ENCODE measurements at places on chromosomes 16 and 17.

GRCh38 chr16:82061861-82062525, 26.9 kb downstream of the HSD17B2 start:
- no peak for DNase-seq

GRCh38 chr17:75176625-75177024, 6.1 kb downstream of the SUMO2 start:
- DNase-seq, result no peak

DNA sequence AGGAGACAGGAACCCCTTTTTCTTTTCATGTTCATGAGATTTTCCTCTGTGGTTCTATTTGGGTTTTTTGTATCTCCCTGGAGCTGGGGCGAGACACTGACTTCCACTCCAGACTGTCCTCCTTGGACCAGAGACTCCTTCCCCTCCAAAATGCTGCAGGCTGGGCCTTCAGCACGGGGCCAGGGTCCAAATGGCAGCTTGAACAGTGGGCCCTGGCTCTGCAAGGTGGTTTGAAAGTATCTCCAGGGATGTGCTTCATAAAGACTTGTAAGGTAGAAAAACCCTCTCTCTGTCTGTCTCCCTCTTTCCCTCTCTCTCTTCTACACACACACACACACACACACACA, 236.1 kb downstream of the ZNF423 start:
- no peak for DNase-seq

DNA sequence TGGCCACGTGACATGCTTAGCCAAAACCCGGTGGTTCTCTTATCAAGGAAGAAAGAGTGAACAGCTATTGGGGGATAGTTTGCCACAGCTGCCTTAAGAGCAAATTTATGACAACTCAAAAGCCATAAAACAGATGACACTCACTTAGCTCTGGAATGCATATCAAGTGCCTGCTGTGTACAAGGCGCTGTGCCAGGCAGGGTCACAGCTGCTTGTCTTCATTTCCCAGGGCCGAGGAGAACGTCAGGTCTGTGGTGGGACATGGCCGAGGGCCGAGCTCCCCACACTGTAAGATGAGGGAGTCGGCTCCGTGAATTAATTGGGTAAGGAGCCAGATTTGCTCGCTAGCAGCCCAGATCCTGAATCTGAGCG, 14.0 kb downstream of the EEF2K start:
- DNase-seq, result peak; percentile 35

- DNase-seq, result no peak
Measured at GRCh38 chr16:88820385-88821025, 8.8 kb upstream of the APRT start.

GRCh38 chr16:66566051-66566901, at the start of gene CMTM1:
Gene CMTM1, plus strand, starts transcription at chr16:66566439. Its CDS starts 75 bp downstream, at chr16:66566514.
- DNase-seq, result no peak

- no peak for DNase-seq
Measured at GRCh38 chr17:50640686-50641351, 6.1 kb downstream of the ABCC3 start.

DNA sequence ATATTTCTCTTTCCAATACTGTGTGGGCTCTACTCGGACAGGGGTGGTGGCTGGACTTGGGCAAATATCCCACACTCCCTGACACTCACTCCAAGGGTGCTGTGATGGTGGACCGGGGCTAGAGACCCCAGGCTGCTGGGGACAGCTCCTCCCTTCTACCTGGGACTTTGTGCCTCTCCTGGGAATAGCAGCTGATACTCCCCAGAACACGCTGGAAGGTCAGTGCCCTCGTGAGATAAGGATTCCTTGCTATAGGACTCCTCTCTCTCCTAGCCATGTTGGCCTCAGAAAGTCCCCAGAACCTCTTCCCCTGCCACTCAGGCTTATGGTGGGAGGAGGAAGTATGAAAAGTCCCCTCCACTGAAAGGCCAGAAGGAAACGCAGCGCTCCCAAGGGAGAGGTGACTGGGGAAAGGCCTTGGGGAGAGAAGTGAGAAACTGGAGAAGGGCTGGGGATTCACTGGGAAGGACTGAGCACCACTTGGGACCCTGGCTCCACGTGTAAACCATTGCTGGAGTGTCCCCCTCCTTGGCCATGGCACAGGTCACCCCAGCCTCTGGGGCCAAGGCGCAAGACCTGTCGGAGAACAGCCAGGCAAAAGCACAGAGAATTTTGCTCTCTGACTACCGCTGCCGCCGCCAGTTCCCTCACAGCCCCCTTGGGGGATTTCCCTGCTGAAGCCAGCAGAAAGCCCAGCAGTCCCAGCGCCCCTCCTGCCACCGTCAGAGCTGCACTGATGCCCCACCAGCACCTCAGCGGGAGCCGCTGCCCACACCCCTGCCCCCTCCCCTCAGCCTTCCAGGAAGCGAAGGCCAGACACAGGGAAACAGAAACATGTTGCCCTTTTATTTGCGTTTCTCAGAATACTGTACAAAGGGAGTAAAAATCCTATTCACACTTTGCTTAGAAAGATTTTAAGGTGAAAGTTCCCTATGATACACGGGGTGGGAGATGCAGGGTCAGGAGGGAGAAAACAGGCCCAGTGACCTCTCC, 2.1 kb upstream of the GSDMB start:
- no peak for DNase-seq

DNA sequence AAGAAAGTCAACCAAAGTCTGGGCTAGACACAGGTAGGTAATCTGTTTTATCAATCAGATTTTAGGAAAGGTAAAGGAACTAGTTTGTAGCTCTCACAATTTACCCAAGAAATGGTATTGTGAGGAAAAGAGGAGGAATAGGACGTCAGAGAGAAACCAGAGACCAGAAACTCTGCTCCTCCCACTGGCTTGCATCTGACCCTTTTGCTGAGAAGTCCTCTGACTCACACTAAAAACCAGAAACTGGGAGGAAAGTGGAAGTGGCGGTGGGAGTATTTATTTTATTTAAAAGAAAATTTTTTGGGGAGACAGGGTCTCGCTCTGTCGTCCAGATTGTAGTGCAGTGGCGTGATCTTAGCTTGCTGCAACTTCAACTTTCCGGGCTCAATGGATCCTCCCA, 38.0 kb upstream of the MNT start:
- peak; percentile 26 for DNase-seq

DNA sequence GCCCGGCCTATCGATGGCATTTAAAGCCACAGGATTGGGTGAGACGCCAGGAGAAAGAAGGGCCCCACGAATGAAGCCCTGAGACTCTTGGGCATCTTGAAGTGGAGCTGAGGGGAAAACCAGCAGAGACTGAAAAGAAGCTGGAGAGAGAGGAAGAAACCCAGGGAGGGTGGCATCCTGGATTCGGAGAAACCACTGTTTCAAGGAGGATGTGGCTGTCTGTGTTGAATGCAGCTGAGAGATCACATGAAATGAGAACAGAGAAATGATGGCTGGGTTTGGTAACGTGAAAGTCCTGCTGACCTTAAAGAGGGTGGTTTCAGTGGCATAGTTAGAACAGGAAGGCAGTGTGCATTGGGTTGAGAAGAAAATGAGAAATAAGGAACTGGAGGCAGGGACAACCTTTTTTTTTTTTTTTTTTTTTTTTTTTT, 3.8 kb downstream of the TNFSF12 start:
- DNase-seq, result no peak

DNA sequence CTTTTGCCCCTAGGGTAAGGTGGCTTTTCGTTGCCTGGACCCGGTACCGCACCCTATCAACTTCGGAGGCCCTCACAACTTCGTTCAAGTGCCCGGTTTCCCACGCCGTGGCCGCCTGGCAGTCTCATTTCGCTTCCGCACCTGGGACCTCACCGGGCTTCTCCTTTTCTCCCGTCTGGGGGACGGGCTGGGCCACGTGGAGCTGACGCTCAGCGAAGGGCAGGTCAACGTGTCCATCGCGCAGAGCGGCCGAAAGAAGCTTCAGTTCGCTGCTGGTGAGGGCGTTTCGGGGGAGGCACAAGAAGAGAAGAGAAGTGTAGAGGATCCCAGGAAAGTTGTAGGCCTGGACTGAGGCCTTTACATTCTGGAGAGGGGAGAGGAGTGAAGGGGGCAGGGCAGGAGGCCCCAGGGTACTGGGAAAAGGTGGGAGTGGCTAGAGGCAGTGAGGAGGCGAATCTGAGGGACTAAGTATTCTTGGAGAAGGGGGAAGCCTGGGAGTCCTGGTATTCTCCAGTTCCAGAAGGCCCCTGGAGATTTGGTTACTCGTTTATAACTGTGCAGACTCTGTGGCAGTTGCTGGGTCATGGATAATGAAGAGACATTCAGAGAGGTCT, 5.5 kb downstream of the CNTNAP1 start:
- no peak for DNase-seq

- DNase-seq, result no peak
Measured at GRCh38 chr17:38844261-38844757, 9.2 kb downstream of the RPL23 start.

DNA sequence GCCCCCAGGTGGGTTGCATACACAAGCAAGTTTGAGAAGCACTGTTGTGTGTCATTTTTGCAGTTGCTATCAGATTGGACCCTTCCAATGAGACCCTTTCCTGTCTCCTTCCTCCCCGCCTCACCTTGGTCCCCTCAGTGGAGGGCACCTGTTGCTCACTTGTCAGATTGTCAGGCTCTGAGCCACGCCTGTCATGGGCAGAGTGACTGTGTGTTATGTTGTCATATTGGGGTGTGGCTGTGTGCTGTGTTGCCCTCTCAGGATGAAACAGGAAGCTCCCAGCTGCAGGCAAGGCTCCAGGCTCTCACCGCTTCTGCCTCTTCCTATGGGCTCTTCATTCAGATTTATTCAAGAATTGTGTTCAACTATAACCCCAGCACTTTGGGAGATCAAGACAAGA, 302.9 kb downstream of the CPPED1 start:
- DNase-seq, result no peak

DNA sequence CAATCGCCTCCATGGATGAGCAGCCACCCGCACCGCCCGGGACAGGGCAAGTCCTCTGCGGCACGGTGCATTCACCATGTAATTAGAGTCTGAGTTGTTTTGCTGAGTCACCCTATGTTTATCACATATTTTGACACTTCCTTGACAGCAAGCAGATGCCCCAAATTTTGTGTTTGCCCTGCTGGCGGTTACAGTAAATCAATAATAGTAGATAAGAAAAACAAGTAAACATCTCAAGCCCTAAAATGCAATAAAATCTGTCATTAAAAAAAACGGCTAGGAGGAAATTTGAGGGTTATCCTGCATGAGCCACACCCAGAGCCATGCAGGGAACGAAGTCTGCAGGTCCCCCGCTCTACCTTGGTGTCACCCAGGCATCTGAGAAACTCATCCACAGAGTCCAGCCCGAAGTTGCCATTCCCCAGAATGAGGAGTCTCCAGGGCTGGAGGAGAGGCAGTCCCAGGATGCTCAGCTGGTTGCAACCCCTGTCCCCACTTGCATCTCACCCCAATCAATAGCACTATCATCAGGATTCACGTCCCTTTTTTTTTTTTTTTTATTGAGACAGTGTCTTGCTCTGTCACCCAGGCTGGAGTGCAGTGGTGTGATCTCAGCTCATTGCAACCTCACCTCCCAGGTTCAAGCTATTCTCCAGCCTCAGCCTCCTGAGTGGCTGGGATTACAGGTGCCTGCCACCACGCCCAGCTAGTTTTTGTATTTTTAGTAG, 16.5 kb upstream of the ST6GALNAC1 start:
- peak; percentile 25 for DNase-seq
